WTC11 (cell line): ENCODE measurements at places on chromosomes 7 and 10.
A peak's percentile ranks its signal among the peaks of the same experiment; 100 is the strongest.

DNA sequence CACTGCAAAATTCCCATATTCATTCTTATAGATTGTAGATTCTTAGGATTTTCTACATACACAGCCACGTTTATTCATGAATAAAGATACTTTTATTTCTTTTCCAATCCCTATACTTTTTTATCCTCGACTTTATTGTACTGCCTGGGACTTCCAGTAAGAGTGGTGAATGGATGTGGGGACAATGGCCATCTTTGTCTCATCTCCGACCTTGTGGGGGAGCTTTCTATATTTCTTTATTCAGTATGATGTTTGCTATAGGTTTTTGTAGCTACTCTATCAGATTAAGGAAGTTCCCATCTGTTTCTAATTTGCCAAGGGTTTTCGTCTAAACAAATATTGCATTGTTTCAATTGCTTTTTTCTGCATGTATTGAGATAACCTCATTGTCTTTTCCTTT is 184.3 kb downstream of the FOXP2 start:
- H3K4me3 ChIP-seq = no peak overlapping the region
- DNase-seq = no peak
- H3K4me1 ChIP-seq = 0 out of 2 replicates have a peak, but pooled peaks cover under 1% of the 10 kb centered on the region

GRCh38 chr7:91455411-91455810 is 191.2 kb downstream of the FZD1 start:
- peaks cover 2% of the 10 kb centered on the region; the same call in 1 of the 2 replicates for H3K27me3 ChIP-seq
- peaks cover 18% of the 10 kb centered on the region for H3K36me3 ChIP-seq
- H3K4me1 ChIP-seq = 0 out of 2 replicates have a peak, but pooled peaks cover 3% of the 10 kb centered on the region
- no peak for DNase-seq

DNA sequence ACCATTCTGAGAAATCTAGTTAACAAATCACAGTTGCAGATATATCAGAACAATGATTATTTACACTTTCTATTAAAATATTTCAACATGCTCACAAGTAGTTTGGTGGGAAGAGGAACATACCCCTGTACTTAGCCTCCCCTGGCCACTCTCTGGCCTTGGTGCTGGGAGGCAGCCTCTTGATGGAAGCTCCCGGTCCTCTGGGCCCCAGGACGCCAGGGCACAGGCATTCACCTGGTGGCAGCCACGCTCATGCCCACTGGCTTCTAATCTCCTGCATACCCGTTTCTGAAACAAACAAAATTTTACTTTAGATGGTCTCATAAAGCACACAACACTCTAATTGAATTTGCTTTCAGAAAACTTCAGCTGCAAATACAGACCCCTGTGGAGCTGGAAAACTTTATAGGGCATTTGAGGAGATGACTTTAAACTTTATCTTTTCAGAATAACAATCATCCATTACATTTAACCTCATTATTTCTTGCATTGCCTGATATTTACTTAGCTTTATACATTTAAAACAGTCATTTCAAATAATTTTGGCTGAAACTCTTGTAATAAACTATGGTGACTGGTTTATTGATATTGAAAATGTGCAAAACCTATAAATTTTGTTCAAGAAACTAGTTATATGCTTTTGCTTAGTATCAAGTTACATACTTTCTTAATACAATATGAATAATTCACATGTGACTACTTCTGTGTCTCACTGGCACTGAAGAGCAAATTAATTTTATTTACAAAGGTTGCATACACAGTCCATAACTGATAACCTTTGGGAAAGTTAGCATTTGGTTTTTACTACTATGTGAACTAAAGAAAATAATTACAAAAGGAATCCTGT is 30.8 kb downstream of the C10orf143 start:
- H3K36me3 ChIP-seq = no peaks in the 10 kb centered on the region
- H3K4me3 ChIP-seq = no peak overlapping the region
- no peaks in the 10 kb centered on the region for H3K27me3 ChIP-seq
- no peak overlapping the region for H3K27ac ChIP-seq
- peaks cover 8% of the 10 kb centered on the region for H3K4me1 ChIP-seq

DNA sequence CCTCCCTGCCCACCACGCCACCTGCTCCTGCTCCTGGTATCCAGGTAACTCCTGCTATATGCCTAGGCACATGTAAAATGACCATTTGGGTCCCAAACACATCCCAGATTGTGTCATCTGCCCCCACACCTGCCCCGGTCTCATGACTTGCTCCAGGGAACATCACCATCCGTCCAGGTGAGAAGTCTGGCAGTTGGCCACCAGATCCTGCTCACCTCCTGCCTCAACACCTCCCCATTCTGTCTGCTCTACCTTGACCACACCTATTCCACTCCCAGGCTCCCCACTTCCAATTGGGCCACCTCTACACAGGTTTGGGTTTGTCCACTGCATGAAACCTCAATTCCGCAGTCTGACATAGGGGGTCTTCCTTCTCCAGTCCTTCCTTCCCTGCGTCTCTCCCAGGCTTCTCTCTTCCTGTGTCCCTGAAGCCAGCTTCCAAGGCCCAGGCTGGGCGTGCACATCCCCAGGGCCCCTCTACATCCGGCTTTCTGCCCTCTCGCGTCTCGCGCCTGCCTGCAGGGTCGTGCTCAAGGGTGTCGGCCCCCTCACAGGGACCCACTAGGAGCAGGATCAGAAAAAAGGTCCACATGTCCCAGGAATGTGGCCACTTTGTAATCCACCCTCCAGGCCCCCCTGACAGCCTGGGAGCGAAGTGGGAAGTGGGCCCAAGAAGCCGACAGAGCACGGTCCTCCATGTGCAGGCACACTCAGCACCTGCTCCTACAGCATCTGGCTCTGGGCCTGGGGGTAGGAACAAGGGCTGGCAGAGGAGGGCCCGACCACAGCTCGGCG is 49.3 kb upstream of the DAGLB start:
- DNase-seq = no peak
- no peaks in the 10 kb centered on the region for H3K36me3 ChIP-seq
- no peak overlapping the region for H3K4me3 ChIP-seq
- 0 out of 2 replicates have a peak, but pooled peaks cover 3% of the 10 kb centered on the region for H3K27me3 ChIP-seq
- H3K27ac ChIP-seq = no peak overlapping the region
- H3K4me1 ChIP-seq = no peaks in the 10 kb centered on the region

GRCh38 chr10:76998451-76998850 is 639.2 kb downstream of the KCNMA1 start:
- no peak overlapping the region for H3K27ac ChIP-seq
- H3K4me1 ChIP-seq = peaks cover 4% of the 10 kb centered on the region
- no peak for DNase-seq
- H3K36me3 ChIP-seq = no peaks in the 10 kb centered on the region

GRCh38 chr10:80691441-80691840 is 153.7 kb downstream of the SH2D4B start:
- no peaks in the 10 kb centered on the region for H3K4me1 ChIP-seq
- no peak overlapping the region for H3K4me3 ChIP-seq
- H3K36me3 ChIP-seq = no peaks in the 10 kb centered on the region

- DNase-seq = no peak
- no peaks in the 10 kb centered on the region for H3K36me3 ChIP-seq
- no peak overlapping the region for H3K4me3 ChIP-seq
- no peak overlapping the region for H3K27ac ChIP-seq
Measured at GRCh38 chr7:84654273-84654672, 459.7 kb upstream of the SEMA3A start.

- H3K4me1 ChIP-seq = no peaks in the 10 kb centered on the region
- H3K36me3 ChIP-seq = peaks cover 16% of the 10 kb centered on the region
- H3K4me3 ChIP-seq = no peak overlapping the region
- no peak for DNase-seq
Measured at GRCh38 chr7:2964208-2964607, 79.5 kb downstream of the CARD11 start.

GRCh38 chr7:90190995-90191394 is 20.5 kb upstream of the STEAP2 start:
- no peak for DNase-seq
- H3K4me1 ChIP-seq = no peaks in the 10 kb centered on the region
- no peak overlapping the region for H3K27ac ChIP-seq
- H3K27me3 ChIP-seq = peaks cover 4% of the 10 kb centered on the region; the same call in 1 of the 2 replicates

GRCh38 chr7:68840991-68841390 is 757.3 kb upstream of the AUTS2 start:
- H3K27me3 ChIP-seq = no peaks in the 10 kb centered on the region
- DNase-seq = no peak
- no peak overlapping the region for H3K27ac ChIP-seq
- peaks cover 3% of the 10 kb centered on the region; the same call in 1 of the 2 replicates for H3K4me1 ChIP-seq

DNA sequence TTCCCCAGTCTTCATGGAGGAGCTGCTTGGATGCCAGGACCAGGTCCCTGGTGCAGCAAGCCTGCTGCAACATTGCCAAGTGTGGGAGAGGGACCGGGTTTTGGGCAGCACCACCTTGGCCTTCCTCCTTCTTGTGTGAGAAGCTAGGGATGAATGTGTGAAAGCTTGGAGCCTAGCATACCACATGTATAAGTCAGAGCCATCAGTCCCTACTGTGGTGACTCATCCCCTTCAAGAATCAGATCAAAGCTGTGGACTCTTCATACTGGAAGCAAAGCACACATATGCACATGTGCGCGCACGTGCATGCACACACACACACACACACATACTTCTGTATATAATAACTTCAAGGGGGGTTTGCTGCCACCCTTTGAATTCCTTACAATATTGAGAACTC is 527.8 kb downstream of the LRMDA start:
- H3K27me3 ChIP-seq = peaks cover 3% of the 10 kb centered on the region
- H3K4me3 ChIP-seq = no peak overlapping the region
- DNase-seq = no peak
- no peaks in the 10 kb centered on the region for H3K36me3 ChIP-seq
- no peak overlapping the region for H3K27ac ChIP-seq

- no peaks in the 10 kb centered on the region; the same call in none of the 2 replicates for H3K27me3 ChIP-seq
- no peaks in the 10 kb centered on the region for H3K36me3 ChIP-seq
- H3K4me3 ChIP-seq = no peak overlapping the region
Measured at GRCh38 chr7:31310321-31310935, 30.1 kb downstream of the NEUROD6 start.

DNA sequence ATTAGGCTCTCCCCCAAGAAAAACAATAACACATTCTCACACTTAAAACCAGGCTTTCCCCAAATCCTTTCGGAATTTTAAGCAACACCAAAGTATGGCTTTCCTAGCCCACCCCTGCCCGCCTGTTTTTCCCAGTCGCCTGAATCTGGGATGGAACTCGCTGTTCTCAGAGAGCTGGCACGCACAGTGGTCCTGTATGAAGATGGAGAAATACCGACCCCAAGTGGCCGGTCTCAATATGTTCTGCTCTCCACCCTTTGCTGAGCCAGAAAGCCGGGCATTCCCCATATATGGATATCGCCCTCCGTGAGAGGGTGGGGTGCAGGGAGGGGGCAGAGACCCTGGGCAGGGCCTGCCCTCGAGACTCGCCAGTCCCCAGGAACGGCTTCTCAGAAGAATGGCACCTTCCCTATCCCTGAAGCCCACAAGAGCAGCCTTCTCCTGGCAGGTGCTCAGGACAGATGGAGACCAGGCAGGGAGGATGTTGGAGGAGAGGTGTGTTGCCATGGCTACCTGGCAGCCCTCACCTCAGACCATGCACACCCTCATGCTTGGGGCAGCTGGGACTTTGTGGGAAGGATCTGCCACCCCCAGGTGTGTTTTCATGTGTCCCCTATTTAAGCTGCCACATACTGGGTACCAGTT is 3.4 kb downstream of the TACR2 start:
- H3K27me3 ChIP-seq = peaks cover 7% of the 10 kb centered on the region
- 0 out of 2 replicates have a peak overlapping the region, but pooled peaks have one; percentile 20 for H3K4me3 ChIP-seq
- no peaks in the 10 kb centered on the region for H3K36me3 ChIP-seq
- peak; percentile 80 for DNase-seq

DNA sequence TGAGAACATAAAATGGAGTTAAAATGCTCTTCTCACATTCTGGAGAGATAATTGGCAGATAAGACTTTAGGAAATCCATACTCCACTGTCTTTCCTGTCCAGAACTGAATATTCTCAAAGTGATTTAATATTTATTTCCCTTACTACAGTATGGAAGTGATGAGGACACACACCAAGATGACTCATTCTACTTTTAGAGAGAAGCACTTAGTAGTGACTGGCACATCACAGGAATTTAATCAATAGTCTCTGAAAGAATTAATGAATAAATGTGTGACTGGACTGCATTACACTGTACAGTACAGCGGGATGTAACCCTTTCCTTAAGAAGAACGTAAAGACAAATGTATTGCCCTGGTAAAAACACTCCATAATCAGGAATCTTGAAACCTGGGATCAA is 116.7 kb downstream of the SEMA3E start:
- no peak overlapping the region for H3K4me3 ChIP-seq
- no peak for DNase-seq
- H3K27me3 ChIP-seq = no peaks in the 10 kb centered on the region
- no peak overlapping the region for H3K27ac ChIP-seq
- no peaks in the 10 kb centered on the region for H3K4me1 ChIP-seq
- no peaks in the 10 kb centered on the region for H3K36me3 ChIP-seq

GRCh38 chr7:108598914-108599580 is 29.4 kb downstream of the DNAJB9 start:
- no peak overlapping the region for H3K4me3 ChIP-seq
- DNase-seq = no peak
- H3K27me3 ChIP-seq = no peaks in the 10 kb centered on the region
- H3K4me1 ChIP-seq = peaks cover 30% of the 10 kb centered on the region
- no peak overlapping the region for H3K27ac ChIP-seq

DNA sequence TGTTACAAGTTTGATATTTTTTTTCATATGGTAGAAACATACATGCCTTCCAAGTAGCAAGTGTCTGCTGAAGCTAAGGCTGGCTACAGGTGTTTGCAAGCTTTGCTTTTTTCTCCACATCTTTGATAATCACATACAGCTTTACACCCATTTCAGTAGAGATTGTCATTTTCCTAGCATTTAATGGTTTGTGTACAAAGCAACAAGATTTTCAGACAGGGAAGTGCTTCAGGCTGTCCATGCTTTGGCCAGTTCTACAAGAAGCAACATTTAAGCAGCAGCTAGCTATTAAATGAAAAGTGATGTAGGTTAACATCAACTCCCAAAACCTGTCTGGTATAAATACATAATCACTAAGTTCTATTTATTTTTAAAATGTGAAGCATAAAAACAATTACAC is 2.3 kb downstream of the HDAC9 start:
- no peak for DNase-seq
- H3K4me1 ChIP-seq = peaks cover 61% of the 10 kb centered on the region
- no peaks in the 10 kb centered on the region for H3K27me3 ChIP-seq
- H3K4me3 ChIP-seq = peak overlapping the region; percentile 79

- DNase-seq = no peak
- no peaks in the 10 kb centered on the region for H3K36me3 ChIP-seq
- no peaks in the 10 kb centered on the region for H3K27me3 ChIP-seq
- peaks cover 7% of the 10 kb centered on the region for H3K4me1 ChIP-seq
Measured at GRCh38 chr7:114414156-114415063, at the start of gene FOXP2. Gene FOXP2 (plus strand): TSS chr7:114414815. CDS start chr7:114426512, 11,697 bp downstream.

DNA sequence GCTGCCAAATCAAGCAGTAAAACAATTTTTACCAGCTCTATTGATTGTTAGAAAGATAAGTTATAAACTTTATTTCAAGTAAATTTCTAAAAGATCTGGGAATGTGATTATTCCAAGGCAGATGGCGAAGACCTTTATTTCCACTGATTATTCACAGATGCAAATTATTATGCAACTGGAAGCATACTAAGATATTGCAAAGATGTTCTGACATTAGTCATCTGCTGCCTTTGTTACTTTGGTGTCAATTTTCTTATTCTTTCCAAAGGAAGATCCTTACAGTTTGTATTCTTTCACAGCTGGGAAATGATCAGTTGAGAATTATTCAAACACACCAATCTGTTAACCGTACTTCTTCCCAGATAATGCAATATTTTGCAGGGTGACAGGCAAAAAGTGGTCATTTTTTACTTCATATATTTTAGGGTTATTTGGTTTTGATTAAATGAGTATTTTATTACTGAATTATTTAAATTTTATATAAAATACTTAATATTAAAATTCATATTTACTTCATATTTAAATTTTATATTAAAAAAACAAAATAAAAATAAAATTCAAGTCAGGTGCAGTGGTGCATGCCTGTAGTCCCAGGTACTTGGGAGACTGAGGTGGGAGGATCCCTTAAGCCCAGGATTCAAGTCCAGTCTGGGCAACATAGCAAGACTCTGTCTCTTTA is 171.3 kb downstream of the FZD1 start:
- H3K27me3 ChIP-seq = peaks cover 2% of the 10 kb centered on the region; the same call in 1 of the 2 replicates
- no peak overlapping the region for H3K27ac ChIP-seq
- H3K4me1 ChIP-seq = peaks cover 12% of the 10 kb centered on the region
- no peak overlapping the region for H3K4me3 ChIP-seq
- peaks cover 17% of the 10 kb centered on the region for H3K36me3 ChIP-seq
